ENCODE measurements at places on chromosomes 2 and 18. TPM values are rescaled to one million over a fixed set of nuclear protein-coding genes. Genes with fewer than 3 reads are reported as not detected.

ITGB1BP1 gene
- 33.2 TPM for total RNA-seq

C1QL2 gene
- total RNA-seq = not detected

CNDP1 gene
- not detected for total RNA-seq

PLCL1 gene
- 0.64 TPM for total RNA-seq

SF3B1 gene
- 247 TPM for total RNA-seq
